D341Med (cell line): ENCODE measurements at places on chromosomes 6 and 20.

- no peak for DNase-seq
These were observed 55.7 kb downstream of the PHACTR2 start for GRCh38 chr6:143733510-143733909.

DNA sequence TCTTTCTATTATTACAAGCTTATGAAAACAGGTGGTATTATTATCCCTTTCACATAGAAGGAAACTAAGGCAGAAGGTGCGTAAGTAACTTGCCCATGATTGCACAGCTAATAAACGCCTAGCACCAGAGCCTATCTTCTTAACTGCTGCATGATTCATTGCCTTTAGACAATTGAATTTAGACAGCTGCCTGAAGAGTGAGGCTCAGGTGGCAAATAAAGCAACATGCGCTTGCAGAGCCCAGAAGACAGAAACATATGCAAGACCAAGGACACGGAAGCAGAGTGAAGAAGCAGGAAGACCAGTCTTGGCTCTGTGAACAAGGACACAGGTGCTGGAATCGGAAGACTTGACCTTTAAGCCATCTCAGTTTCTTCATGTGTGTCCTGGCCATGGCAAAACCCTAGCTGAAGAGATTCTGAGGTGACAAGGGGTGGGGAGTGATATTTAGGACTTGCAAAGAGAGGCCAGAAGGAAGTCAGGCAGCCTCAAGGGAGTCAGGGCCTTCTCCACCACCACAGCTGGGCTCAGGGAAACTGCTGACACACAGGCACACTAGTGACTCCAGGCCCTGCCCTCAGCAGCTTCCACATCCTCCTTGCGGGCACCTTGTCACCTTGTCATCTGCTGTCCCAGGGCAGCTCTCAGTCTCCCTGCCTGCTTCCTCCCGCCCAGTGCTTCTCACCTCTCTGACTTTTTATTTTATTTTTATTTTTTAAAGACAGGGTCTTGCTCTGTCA lies 91.7 kb upstream of the SLC22A16 start:
- DNase-seq: no peak

GRCh38 chr6:7590918-7591302 lies 912 bp downstream of the SNRNP48 start:
- no peak for DNase-seq

GRCh38 chr20:47257771-47258170 lies 98.7 kb downstream of the ZMYND8 start:
- no peak for DNase-seq

DNA sequence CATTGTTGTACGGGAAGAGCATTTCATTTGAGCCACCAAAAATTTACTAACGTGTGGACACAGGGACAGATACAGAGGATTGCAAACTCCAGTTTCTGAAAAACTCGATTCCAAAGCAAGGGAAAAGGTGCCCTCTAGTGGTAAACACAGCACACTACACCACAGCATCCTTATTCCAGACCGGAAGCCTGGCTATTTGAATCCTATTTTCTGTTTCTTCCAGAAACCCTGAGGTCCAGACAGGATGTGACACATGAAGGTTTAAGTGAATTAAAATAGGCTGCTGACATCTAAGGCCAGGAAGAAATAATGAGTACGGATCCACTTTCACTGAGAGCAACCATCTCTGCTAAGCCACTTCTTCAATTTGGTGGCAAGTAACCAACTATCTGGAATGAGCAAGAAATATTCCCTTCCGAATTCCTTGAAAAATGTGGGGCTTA lies 31.8 kb upstream of the GMPR start:
- peak; percentile 67 for DNase-seq

DNA sequence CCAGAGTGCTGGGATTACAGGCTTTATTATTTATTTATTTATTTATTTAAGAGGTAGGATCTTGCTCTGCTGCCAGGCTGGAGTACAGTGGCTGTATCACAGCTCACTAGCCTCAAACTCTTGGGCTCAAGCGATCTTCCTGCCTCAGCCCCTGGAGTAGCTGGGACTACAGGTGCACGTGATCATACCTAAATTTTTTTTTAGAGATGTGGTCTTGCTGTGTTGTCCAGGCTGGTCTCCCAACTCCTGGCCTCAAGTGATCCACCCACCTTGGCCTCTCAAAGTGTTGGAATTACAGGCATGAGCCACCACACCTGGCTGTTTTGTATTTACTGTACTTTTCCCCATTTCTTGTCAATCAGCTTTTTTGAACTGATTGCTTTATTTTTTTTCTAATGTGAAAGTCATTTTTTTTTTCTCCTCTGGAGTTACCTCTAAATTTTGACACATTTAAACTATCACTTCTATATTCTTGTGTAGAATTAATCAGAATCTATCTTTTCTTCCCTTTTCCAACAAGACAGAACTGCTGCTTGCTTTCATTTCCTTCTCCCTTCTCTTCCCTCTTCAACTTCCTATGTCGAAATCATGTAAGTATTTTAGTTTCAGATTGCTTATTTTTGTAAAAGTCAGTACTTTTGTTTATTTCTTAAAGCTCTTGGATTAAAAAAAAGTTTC lies 12.0 kb downstream of the PANK2 start:
- DNase-seq: no peak

- no peak for DNase-seq
These were observed 118.5 kb downstream of the PCSK2 start for GRCh38 chr20:17345321-17345720.

DNA sequence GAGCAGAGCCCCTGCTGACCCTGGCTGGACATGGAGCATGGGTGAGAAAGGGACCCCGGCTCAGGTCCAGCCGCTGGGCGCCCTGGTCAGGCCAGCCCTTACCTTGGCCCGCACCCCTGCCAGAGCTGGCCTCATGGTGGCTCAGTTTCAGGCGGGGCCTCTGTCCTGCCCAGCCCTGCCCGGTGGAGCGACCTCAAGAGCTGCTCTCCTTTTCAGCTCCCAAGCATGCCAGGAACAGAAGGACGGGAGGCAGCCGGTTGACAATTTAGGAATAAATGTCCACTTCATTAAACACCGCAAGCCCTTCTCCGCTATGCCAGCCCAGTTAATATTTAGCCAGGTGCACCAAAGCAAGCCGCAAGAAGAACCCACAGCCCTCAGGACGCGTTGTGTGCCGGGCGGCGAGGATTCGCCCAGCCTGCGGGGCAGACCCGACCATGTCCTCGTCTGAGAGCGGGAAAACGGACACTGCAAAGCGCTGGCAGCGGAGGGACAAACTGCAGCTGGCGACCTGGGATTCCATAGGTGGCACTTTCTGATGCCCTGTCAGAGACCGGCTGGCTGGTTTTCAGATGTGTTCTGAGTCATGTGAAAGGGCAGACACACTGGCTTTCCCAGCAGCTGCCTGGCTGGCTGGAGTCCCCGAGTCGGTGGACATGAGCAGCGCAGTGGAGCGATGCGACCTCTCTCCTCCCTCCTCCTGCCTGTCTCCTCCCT lies 221.9 kb downstream of the TTLL2 start:
- no peak for DNase-seq

- DNase-seq: no peak
These were observed 34.9 kb downstream of the RNF24 start for GRCh38 chr20:3980260-3981131.

DNA sequence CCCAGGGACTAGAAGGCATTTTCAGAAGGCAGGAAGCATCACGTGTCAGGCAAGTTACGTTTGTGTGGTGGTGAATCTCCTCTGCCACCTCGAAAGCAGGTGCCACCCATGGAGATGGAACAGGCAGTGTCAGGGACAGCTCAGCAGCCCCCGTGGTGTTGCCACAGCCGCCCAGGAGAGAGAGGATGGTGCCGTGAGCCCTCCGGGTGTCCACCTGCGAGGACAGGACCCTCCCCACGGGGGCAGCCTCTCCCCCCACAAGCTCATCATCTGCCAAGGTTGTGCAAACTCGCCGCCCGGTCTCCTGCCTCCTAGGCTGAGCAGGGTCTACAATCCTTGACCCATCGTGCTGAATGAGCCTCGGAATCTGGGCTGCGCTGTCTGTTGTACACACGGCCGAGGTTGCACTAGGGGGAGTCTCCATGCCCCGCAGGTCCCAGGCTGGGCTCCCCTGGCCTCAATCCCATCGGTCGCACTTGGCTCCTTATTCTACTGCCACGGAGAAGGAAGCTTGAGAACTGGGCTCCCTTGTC lies 40.1 kb downstream of the DACT2 start:
- DNase-seq: no peak

- DNase-seq: peak; percentile 37
These were observed 174.4 kb downstream of the SYNE1 start for GRCh38 chr6:152462716-152463115.

GRCh38 chr6:113671421-113671820 lies 185.7 kb upstream of the MARCKS start:
- no peak for DNase-seq

GRCh38 chr6:33710296-33711121 lies 991 bp downstream of the UQCC2 start:
- DNase-seq: peak; percentile 70

DNA sequence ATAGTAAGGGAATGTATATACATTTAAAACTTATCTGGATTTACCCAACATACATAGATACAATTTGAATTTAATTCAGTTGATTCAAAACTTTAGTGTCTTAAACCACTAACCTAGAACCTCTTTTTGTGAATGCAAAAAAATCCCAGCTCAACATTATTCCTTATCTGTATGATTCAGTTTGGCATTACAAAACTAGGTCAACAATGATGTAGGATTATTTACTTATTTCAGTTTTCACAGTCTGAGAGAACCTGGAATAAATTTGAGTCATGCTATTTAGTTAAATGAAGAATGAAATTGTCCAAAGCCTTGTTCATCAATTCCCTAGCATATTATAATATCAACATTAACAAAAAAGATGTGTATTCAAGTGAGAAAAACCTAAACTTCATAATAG lies 7.4 kb upstream of the PLCB1 start:
- DNase-seq: no peak

- DNase-seq: no peak
These were observed 35.3 kb downstream of the TFAP2B start for GRCh38 chr6:50853939-50854338.

DNA sequence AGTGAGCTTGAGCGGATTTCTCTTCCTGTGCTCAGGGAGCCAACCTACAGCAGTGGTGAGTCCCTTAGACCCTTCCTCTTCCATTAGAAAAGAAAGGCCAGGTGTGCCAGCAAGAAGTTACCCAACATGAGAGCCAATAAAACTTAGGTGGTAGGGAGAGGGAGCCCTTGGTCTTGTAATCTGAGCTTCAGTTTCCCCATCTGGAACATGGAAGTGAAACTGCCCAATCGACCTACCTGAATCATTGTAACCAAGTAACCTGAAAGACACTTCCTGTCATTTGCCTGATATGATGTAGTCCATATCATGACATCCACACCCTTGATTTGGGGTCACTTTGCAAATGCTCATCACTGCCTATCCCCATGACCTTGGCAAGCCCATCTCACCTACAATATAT lies 66.4 kb downstream of the MDGA1 start:
- DNase-seq: no peak

DNA sequence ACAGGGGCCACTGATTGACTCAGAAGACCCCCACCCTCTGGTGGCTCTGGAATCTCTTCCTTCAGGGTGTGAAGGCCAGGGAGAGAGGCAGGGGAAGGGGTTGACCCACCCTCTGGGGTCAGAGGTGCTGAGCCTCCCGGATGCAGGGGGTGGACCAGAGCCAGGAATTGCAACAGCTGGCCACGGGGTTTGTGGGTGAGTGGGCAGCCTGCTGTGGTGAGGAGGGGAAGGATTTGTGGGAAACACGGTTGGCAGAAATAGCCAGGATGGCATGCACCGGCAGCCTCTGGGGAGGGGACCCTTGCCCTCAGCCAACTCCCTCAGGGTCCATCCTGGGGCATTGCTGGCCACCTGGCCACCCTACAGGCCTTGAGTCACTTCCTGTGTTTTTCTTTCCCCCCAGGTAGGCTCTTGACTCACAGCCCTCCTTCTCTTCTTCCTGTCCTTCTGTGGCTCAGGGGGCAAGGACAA lies 92.8 kb downstream of the MRPL14 start:
- no peak for DNase-seq

GRCh38 chr6:90025523-90026061 lies 131.3 kb downstream of the GJA10 start:
- no peak for DNase-seq

DNA sequence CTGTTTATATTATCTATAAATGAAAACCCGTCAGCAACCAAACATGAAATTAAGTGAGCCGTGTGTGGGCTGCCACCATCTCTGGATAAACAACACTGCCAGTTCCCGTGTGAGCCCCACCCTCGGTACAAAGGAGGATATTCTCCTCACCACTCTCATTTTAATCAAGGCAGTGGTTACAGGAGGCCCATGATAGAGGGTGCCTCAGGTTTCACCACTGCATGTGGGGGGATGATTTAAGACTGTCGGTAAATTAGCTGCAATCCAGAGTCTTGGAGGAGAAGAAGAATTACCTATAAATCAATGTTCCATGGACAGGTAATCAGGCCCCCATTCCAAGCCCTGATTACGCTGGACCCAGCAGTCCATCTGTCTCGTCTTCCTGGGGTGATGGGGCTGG lies 361.6 kb upstream of the SULF2 start:
- no peak for DNase-seq

GRCh38 chr20:23541330-23541729 lies 27.0 kb downstream of the CST9L start:
- DNase-seq: no peak

DNA sequence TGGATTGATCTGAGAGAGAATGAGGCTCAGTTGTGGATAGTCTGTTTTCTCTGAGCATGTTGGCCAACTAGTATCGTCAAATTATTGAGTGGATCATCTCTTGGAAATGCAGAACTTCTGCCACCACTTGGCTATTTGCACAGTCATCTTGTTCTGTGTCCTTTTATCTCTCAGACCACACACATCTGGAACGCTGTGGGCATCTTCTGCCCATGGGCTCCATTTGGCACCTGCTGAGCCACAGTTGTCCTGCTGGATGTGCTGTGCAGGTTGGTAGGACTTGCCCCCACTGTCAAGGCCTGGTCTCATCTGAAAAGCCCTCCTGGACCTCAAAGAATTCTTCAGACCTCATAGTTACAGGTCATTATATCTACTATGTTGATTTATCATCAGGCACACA lies 16.7 kb upstream of the C20orf144 start:
- DNase-seq: no peak

DNA sequence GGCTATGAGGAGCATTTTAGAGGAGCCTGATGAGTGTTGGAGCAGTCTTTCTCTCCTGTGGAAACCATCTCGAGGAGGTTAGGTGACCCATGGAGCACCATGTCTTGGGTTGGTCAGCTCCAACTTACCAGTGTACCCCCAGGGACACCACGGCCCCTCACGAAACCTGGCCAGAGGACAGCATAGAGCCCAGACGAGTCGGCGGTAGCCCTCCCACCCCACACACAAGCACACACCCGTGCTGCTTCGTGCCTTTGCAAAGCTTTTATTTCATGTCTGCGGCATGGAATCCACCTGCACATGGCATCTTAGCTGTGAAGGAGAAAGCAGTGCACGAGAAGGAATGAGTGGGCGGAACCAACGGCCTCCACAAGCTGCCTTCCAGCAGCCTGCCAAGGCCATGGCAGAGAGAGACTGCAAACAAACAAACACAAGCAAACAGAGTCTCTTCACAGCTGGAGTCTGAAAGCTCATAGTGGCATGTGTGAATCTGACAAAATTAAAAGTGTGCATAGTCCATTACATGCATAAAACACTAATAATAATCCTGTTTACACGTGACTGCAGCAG lies 53.6 kb downstream of the EZR start:
- no peak for DNase-seq
